ENCODE measurements at places on chromosomes 13 and 19.

DNA sequence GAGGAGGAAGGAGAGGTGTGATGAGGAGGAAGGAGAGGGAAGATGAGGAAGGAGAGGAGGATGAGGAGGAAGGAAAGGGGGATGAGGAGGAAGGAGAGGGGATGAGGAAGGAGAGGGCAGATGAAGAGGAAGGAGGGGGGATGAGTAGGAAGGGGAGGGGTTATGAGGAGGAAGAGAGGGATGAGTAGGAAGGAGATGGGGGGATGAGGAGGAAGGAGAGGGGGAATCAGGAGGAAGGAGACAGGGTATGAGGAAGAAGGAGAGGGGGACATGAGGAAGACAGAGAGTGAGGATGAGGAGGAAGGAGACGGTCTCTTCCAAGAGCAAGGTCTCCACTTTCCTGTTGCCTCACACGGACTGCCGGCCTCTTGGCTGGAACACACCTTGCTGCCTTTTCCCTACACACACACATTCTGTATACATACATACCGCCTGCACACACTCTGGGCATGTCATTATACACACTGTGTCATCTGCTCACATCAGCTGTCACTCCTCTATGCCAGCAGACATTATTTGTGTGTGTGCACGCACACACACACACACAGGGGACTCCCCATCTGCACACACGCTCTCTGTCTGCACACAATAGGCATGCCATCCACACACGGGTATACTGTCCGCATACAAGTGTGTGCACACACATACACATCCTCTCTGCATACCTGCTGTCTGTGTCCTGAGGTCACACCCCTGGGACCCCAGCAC is 11.1 kb upstream of the VSTM2B start:
- no peak for DNase-seq

DNA sequence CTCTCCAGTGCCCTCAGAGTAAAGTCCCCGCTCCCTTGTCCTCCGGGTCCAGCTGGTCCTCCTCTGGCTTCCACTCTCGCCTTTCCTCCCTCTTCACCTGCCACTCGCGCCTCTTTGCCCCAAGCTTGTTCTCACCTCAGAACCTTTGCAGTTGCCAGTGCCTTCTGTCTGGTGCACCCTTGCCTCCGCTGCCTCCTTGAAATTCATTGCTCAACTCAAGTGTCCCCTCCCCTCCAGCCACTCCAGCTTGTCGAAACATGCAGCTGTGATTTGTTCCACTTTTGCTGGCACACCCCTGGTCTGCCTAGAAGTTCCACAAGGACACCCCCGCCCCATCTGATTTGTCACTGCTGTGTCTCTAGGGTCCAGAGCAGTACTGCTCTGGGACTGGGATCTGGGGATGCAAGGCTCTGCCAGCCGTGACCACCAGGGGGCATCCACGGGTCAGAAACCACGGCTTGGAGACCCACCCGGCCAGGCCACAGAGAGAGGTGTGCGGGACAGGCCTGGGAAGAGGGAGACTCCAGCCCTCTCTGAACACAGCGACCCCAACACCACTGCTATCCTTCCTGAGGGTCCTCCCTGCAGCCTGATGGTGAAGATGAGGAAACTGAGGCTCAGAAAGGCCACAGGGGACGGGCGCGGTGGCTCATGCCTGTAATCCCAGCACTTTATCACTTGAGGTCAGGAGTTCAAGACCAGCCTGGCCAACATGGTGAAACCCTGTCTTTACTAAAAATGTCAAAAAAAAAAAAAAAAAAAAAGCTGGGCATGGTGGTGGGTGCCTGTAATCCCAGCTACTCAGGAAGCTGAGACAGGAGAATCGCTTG is 49.9 kb downstream of the AP1M1 start:
- peak; percentile 87 for DNase-seq

DNA sequence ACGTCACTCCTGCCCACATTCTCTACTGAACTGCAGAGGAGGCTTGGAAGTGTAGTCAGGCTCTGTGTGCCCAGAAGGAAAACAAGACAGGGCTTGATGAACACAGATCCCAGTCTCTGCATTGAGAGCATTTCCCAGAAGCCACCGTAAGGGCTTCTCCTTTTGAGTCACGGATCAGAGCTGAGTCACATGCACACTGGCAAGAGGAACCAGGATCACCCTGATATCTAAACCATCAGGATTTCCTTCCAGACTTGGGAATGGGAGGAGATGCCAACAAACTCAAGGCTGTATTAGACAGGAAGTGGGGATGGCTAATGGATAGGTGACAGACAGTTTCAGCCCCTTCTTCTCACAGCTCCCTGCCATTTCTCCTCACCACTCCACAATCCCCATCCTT is 17.7 kb upstream of the FBXO17 start:
- DNase-seq = no peak

- DNase-seq = no peak
These were observed at the start of gene KLK14 for GRCh38 chr19:51082611-51083010. KLK14 (minus strand) TSS chr19:51082887; CDS start chr19:51082614, 273 bp downstream.

DNA sequence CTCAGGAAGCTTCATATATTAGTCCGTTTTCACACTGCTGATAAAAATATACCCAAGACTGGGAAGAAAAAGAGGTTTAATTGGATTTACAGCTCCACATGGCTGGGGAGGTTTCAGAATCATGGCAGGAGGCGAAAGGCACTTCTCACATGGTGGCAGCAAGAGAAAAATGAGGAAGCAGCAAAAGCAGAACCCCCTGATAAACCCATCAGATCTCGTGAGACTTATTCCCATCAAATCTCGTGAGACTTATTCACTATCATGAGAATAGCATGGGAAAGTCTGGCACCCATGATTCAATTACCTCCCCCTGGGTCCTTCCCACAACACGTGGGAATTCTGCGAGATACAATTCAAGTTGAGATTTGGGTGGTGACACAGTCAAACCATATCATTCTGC is 23.1 kb downstream of the FLT3 start:
- no peak for DNase-seq

DNA sequence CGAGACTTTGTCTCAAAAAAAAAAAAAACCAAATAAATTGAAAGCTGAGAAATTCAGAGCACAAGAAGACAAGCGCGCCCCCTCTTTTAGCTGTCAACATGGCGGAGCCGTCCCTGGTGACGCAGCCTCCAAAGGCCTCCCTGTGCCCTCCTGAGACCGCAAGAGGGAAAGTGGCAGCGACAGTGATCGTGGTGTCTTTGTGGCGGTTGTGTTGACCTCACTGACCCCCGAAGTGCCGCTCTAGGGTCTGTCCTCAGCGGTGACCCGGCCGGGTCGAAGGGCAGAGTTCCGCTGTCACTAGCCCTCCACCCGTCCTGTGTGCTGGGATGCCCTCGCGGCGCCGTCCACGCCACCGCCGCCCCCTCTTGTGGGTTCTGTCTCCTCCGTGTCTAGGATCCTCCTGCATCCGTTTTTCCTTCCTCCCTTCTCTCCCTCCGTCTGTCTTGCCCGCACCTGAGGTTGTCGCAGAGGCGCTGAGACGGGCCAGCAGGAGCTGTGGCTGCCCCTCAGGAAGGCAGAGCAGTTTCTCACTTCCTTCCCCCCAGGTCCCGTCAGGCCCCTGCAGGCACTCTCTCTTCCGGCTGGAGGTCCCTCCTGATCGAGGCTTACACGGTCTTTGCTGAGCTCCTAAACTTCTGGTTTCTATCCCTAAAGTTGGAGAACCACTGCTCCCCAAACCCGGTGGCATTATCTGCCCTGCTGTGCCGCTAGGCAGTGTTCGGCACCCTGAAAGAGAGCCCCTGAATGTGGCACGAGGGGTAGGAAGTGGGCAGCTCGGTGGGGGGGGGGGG is 7.2 kb downstream of the UHRF1 start:
- no peak for DNase-seq

GRCh38 chr19:51552996-51553725 is 17.9 kb upstream of the ZNF175 start:
- DNase-seq = peak; percentile 56

DNA sequence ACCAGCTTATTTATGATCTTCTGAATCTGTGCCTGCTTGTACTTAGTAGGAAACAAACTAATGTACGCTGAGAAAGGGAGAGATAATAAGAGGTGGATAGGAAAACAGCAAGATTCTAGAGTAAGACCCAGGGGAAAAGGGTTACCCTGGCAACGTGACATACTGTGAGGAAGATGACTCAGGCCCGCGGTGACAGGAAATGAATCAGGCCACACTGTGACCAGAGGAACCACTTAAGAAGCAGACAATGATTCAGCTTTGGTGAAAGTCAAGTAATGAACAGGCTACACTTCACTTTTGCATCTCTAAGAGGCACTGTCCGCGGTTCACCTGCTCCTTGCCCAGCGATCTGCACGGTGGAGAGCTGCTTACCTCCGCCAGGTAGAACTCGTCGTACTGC is 158.2 kb downstream of the NALCN start:
- no peak for DNase-seq

DNA sequence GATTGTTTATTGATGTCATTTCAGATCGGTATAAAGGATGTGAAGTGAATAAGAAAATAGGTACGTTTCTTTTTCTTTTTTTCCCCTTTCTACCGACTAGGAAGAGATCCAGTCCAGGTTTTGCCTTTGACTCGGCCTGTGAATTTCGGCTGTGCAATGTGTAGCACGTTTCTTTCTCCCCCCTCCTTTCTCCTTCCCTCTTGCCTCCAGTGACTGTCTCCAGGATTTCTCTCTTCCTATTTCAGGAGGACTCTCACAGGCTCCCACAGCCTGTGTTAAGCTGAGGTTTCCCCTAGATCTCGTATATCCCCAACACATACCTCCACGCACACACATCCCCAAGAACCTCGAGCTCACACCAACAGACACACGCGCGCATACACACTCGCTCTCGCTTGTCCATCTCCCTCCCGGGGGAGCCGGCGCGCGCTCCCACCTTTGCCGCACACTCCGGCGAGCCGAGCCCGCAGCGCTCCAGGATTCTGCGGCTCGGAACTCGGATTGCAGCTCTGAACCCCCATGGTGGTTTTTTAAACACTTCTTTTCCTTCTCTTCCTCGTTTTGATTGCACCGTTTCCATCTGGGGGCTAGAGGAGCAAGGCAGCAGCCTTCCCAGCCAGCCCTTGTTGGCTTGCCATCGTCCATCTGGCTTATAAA is at the start of gene GPC6:
GPC6 (plus strand) TSS at position 185 of the 657 bp plus-strand sequence.
- DNase-seq = peak; percentile 22

DNA sequence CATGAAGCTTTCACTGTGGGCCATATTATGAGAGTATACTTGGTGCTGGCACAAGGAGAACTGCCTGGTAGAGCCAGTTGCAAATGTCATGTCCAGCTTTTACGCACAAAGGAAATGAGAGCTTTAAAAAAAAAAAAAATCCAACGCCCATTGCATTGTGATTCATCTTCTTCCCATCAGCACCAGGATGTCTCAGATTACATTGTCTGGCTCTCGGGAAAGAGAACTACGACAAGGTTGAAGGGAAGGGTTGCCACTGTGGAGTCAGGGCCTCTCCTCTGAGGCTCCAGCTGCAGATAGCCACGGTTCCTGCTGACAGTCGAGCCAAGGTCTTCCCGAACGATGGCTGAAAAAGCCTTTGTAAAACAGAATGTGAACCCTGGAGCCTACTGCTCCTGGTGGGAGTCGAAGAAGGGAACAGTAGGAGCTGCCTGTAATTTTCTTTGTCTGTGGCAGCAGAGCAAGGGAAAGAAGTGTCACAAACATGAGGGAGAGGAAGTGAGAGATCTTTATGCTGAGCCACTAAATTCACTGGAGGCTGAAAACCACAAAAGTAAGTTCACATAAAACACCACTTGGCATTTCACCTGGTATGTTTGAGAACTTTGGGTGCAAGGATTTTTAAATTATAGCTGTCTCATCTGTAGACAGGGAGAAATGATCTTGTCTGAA is 704.7 kb downstream of the DIAPH3 start:
- DNase-seq = no peak

DNA sequence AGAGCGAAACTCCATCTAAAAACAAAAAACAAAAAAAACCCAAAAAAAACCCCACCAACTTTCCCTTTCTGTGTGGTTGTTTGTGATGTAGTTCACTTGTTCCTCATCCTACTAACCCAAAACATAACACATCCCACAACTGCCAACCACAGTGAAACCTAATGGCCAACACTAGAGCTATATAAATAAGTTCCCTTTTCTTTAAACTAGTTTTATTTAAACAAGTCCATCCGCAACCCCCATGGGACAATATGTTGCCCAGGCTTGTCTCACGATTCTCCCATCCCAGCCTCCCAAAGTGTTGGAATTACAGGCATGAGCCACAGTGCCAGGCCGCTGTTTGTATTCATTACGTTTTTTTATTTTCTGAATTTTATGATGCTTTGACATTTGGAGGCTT is 71.2 kb upstream of the ADGRE5 start:
- no peak for DNase-seq

DNA sequence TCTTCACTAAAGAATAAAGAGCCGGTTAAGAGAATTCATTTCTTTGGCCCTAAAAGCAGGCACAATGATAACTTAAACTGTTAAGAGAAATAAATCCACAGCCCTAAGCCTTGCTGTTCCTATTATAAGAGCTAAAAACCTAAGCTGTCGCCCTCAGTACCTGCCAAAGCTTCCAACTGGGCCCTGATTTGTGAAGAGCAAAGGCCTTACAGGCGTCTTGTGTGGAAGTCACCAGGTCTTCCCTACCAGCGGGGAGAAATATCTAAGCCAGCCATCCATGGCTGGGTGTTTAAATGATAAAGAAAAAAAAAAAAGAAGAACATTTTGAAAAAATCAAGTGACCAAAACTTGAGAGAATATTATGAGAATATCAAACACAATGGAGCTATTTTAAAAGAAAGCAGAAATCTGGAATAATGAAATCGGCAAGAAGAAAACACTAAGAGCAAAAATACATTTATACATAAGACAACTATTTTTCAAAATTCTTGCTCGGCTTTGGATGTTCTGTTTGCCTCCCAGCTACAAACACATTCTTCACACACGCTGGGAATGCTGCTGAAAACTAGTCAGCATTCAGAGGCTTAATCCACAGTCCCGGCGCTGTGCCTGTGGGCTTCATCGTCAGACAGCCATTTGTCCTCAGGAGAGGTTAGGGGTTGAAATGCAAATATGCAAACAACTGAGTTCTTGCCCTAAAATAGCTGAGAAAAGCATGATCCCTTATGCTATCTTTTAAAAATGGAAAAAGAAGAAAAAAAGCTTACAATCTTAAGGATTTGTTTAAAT is 89.8 kb upstream of the LSM14A start:
- DNase-seq = no peak

DNA sequence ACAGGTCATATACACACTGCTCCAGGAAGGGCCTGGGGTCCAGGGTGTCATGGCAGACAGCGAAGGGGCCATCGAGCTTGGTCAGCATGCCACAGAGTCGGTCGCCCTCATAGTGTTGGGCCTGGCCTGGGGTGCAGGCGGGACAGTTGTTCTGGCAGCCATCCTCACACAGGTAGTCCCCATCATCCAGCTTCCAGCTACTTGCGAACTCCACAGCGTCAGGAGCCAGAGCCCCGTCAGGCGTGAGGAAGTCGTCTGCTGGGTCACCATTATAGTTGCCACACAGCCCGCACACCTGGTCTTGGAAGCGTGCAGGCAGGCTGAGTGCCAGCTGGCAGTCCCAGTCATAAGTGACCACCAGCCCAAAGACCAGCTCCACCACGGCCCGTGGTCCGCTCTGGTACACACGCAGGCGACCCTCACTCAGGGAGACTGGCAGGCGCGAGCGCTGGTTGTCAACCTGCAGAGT is 16.2 kb downstream of the FCGBP start:
- DNase-seq = no peak

Measured in pancreas (tissue), 10 donors.